Amniotic epithelial cell (primary cell): ENCODE measurements at places on chromosomes 12 and 14.

- peak; percentile 45 for DNase-seq
Measured at GRCh38 chr12:59808317-59808910, 212.6 kb downstream of the SLC16A7 start.

DNA sequence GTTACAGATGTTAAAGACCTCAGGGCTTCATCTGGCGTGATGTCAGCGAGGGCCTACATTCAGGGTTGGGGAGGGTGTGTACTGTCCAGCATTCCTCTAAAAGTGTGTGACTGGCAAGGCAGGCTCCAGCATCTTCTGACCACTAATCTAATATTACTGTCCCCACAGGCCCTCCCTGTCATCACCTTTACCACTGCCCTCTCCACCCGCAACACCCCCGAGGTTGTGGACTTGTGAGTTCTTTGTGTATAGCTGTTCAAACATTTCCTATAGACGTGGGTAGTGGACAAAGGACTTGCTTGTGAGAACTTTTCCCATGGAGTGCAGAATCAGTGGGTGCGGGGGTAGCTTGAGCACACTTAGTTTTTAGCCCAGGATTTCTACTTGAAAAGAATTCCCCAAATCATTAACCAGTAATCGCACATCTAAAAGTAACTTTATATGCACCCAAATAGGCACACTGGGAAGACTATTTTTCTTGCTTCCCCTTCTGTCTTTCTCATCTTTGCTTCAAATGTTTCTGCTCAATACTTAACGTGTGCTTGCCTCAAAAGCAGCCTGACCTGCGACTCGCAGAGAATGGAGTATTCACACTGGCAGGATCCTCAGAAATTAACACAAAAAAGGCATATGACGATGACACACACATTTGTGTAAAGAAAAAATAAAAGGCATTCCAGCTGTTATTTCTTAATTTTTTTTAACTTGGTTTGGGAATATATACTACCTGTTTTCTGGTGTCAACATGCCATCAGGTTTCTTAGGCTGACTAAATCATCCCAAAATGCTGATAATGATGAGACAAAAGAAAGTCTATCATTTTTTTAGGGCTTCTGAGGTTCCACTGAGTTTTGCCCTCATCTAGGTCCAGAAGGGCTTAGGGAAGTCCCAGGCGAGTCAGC is 158.4 kb upstream of the HIF1A start:
- no peak for DNase-seq

- no peak for DNase-seq
Measured at GRCh38 chr12:130634866-130635265, 81.2 kb downstream of the RIMBP2 start.

DNA sequence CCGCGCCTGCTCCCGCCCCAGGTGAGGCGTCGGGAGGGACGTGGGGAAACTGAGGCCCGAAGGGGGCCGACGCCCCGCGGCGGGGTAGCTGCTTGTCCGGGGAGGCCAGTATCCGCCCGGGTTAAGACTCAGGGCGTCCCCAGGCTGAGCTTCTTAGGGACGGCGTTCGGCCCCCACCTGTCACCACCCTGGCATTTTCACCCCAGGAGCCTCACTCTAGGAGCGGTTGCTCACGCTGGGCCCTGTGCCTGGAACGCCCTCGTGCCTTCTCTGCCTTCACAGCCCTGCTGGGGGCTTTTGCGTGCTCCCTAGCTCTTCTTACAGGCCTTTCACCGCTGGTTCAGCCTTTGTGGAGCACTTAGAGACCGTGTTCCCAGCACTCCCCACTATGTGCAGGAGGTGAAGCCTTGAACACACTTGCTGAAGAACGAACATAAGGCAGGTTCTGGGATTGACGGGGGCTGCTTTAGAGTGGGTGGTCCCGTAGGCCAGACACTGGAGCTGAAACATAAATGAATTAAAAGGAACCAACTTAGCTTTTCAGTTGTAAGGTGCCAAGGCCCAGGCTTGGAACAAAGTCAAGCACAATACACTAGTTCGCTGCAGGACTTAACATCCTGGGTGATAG is 601 bp downstream of the ZNF839 start:
- peak; percentile 46 for DNase-seq

DNA sequence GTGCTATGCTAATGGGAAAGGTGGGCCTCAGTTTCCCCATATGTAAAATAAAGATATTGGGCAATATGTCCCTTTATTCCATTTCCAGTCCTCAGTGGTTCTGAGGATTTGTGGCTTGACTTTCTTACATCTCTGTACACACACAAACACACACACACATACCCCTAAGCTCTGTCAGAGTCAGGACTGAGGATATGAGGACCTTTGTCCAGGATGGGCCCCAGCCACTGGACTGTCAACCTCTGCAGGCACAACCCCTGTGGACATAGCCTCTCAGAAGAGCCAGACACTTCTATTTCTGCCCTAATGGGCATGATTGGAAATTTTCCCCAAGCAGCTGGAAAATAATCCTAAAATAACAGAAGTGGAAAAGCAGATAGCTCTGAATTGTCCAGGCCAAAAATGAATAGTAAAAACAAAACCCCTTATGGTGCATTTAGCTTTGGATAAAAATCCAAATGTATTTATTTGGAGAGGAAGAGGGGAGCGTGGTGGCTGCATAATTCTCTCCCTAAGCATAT is 50.2 kb downstream of the RIN3 start:
- DNase-seq, result no peak

- no peak for DNase-seq
Measured at GRCh38 chr14:70257526-70257925, 68.8 kb upstream of the SLC8A3 start.

GRCh38 chr12:42679466-42679865 is 89.9 kb upstream of the PRICKLE1 start:
- no peak for DNase-seq

- DNase-seq, result no peak
Measured at GRCh38 chr12:68117661-68118060, 41.9 kb downstream of the IFNG start.

DNA sequence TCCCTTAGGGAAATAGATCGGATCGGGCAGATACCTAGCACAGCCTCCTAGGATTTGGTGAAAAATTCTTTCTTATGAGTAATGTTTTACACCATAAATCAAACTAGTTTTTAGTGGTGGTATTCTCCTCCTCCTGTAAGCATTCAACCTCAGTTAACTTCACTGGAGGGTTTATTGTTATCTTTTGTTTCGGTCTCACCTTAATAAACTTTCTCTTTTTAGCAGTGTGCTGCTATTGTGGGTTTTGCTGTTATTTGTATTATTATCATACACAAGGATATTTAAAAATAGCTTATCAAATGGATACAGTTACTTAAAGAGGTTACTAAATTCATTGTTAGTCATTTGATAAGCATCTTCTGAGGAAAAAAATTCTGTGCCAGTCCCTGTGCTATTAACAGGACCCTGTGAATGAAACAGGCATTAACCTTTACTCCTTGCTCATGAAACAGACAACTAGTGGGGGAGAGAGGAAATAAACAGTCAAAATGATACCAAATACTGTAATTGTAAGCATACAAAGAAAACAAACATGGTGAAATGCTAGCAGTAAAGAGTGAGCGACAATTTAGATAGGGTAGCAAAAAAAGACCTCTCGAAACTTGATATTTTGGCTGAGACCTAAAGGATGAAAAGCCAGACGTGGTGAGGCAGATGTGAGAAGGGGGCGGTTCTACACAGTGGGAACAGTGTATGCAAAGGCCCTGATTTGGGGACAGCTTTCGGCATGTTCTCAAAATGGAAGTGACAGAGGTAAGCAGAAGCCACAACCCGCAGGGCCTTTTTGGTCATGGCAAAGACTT is 178.7 kb upstream of the SOX5 start:
- no peak for DNase-seq

DNA sequence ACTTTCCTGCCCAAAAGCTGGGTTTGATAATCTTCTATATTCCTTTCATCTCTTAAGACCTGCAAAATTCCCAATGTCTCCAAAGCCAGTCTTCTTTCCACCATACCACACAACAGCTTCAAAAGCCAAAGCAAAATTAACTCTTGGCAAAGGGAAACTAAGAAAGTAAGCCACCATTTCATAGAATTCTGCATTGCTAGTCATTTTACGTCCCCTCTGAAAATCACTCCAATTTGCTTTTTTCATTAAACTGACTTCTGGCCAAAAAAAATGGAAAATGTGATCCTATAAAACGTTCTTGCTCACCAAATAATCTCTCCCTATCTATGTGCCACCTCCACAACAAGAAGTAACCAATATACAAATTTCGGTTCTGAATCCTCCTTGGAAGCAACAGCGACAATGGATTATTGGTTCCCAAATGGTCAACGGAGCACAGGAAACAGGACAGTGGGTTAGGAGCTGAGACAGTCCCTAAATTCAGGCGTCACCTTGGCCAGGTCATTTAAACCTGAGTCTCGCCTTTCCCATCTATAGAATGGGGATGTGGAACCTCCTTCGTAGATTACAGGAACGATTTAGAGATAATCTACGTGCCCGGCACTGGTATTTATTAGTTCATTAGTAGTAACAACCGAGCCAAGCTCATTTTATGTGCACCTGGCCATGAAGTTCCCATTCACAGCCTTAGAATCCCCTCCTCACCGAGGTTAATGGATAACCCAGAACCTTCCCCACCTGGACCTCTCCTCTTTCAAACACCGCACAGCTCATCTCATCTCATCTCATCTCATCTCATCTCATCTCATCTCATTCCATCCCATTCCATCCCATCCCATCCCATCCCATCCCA is 1.2 kb downstream of the NT5DC3 start:
- DNase-seq, result no peak

DNA sequence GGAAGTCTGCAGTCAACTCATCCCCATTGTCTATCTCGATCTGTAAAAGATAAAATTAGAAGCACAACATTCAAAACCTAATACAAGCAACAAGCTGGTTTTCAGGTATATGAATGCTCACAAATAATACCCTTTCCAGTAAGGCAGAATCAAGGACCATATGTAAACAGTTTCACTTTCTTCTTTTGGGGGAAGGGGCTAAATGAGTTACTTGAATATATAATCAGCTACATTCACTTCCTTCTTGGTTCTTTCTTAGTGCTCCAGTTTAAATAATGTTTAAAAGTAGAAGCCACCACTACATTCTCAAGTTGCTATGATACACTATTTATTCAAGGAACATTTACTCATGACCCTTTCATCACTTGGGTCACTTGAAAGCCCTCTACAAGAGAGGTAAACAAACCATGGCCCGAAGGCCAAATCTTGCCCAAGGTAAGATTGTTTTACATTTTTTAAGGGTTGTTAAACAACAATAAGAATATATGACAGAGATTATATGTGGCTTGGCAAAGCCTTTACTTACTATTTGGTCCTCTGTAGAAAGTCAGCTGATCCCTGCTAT is 10.3 kb downstream of the TWF1 start:
- no peak for DNase-seq

GRCh38 chr12:42922505-42922850 is 332.9 kb upstream of the PRICKLE1 start:
- DNase-seq, result no peak

DNA sequence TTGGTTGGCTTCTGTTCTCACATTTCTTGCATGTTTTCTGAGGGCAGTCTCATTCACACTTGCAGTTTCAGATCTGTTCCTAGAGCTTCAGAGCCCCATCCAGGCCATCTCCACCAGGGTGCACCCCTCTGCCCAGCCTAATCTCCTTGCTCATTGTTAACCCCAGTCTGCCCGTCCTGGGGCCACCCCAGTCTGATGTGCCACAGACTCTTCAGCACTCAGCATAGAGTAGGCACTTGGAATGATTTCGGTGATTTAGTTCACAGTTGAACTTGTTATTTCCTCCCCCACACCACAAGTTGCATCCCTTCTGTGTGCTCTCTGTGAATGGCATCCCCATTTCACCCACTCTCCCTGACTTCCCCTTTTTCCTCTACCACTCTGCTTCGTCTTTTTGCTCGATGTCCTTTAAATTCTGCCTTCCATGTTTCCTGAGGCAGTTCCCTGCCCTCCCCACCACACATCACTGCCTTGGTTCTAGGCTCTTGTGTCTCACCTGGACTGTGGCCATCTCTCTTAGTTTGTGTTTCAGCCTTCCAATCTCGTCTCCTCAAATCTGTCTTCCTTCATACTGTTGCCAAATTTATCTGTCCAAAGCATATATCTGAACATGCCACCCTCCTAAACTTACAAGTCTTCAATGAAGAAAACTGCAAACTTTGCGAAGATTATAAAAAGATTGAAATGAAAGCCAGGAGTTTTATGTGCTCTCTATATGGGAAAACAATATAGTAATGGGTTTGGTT is 41.5 kb downstream of the ANO6 start:
- DNase-seq, result peak; percentile 14

DNA sequence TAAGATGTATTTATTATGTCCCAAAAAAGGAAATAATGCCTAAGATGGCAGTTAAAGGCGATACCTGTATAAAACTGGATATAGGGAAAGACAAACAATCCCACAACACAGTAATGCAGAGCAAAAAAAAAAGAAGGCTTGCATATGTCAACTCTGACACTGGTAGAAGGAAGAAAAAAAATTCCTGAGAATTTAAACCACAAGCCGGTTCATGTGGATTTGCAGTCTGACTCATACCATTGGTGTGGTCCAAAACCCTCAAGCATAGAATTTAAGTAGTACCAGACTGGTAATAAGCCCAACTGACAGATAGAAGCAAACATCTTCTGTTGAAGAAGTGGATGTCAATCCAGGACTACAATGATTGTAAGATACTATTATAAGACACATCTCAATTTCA is 7.2 kb downstream of the DNAI7 start:
- DNase-seq, result peak; percentile 94

DNA sequence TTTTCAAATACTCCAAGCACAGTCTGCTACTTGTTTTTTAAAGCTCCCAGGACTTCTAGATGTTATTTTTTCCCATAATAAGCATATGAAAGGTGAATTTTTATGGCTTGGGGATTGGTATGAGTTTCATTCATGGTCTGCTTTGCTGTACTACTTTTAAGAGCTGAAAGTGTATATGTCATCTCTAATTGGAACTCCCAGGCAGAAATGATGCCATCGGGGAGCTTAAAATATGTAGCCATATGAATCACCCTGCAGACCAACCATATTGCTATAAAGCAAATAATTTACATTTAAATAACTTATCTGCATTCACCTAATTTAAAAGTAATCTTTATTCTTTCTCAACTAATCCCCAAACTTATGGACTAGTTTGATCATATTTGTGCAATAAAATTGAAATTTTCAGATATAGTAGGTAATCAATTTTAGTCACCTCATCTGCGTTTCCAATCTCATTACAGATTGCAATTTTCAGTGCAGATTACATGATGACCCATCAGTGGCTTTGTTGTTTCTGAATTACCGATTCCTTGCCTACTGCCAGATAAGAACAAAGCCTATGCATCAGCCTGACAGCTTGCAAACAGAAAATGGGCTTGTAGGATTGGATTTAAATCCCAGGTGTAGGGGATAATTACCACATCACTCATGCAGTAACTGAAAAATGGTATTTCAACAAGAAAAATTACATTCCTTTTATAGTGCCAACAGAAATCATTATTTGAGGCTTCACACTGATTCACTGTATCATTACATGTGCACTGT is 689.4 kb downstream of the NOVA1 start:
- DNase-seq, result no peak
